ENCODE measurements at places on chromosomes 7 and 10.

- DNase-seq = no peak
Observed at GRCh38 chr10:1520909-1521565, 216.3 kb downstream of the ADARB2 start.

DNA sequence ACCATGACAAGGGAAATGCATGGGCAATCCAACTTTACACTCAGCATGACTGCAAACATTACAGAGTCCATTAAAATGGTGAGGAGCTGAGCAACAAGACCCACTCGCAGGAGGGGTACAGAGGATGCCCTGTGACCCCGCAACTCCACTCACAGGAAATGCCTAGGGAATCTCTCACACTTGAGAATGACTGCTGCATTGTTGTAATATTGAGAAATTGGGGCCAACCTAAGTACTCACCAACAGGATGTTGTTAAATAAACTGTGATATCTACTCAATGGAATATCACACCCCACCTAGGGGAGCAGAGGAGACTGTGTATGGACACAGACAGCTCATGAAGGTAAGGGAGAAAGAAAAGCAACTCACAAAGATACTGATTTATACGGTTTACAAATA, 53.4 kb upstream of the CAMK2B start:
- no peak for DNase-seq

GRCh38 chr7:156754201-156754600, 113.6 kb downstream of the RNF32 start:
- DNase-seq = no peak

DNA sequence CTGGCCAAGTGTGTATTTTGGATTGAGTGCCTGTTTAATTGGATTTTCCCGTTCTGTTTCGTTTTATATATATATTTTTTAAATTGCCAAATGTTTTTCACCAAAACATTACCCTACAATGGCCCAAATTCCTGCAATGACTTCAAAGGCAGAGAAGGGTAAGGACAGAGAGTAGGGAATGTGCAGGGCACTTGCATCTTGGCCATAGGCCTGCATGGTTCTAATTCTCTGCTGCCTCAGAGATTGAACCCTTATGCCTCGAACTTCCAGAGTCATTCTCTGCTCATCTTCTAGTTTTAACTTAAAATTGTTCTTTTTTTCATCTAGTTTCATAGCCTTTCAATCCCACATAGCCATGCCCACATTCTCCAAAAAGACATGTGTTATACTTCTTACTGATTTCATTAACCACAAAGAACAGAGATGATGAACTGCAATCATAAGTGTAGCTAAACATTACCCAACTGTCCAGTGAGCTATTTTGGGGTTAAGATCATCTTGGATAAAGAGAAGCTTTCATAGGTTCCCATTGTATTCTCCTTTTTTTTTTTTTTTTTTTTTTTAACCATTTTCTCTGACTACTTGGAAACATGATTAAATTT, 177.6 kb downstream of the PLXDC2 start:
- no peak for DNase-seq

GRCh38 chr10:130994191-130994590, 317.3 kb downstream of the TCERG1L start:
- DNase-seq = no peak

GRCh38 chr10:114632869-114633715, 25.0 kb downstream of the ABLIM1 start:
- DNase-seq = peak; percentile 11

DNA sequence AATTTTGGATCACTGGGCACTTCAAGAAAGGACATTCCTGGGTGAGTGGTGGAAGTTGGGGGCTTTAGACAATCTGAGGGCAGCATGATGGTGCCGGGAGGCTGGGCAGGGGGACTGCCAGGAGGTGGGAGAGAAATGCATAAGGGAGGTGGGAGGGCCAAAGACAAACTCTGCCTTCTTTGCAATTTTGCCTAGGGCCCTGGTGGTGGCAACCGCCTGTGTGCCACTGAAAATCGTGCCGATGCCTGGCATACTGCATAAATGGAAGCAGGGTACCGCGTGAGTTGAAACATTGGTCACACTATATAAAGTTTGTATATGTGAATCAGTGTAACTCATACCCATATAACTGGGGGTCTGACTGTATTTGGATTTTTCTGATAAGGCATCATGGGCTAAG, 3.3 kb downstream of the LUC7L2 start:
- DNase-seq = no peak

DNA sequence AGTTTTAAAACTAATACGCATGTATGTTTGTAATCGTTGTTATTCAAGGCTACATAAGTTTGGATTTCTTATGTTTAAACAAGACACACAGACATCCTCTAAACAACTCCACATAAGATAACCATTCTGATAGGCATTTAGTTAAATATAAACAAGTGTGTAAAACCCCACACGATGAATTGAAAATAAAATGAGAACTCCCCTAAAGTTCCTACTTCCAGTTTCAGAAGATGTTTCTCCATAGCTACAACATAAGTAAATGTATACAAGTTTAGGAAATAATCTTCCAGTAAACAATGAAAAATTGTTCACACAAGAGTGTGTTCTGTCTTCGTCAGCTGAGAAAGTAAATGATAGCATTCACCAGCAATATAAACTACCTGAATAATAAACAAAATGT, 246.8 kb downstream of the RNLS start:
- DNase-seq = no peak

DNA sequence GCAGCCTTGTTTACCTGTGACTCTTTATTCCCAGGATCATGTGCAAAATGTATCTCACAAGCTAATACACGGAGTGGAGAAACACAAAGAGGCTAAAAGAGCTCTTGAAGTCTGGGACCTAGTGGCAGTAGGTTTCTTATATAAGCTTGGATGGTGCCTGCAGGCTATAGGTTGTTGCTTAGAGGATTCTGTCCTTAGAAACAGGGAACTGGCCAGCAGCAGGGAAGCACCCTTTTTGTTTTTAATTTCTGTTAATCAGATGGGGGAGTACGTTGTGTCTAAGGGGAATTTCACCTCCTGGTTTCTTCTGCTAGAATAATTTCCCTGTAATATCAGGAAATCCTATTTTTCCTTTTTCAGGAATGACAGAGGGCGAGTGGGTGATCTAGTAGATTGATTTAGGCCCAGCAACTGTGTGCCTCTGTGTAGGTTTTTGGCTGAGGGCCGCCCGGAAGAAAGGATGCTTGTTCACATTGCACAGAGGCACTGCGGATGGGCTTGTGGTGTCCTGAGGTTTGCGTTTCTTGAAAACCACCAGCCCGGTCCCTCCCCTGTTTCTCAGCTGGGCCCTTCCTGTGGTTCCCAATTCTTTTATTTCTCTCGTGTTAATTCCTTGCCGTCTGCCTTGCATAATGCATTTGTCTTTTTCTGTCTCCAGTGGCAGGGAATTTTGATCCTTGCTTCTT, 158.0 kb downstream of the CAMK1D start:
- peak; percentile 17 for DNase-seq

- no peak for DNase-seq
Observed at GRCh38 chr7:2689951-2690705, 2.1 kb downstream of the AMZ1 start.

DNA sequence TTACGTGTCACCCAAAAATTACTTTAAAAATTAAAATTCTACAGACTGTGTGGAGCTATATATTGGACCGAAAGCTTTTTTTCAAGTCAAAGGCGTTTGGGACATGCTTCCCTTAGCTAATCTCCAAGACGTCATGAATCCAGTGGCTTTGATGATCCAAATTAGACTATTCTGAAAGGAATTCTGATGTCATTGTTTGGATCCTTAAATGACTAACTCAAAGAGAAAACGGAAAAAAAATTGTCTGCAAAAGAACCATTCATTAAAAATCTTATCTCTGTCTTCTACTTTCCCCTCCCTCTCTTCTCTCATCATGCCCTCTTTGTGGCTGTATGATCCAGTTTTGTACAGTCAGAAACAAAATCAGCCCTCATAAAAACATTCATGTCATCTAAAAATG, 161.8 kb downstream of the ETV1 start:
- no peak for DNase-seq

- DNase-seq = peak; percentile 27
Observed at GRCh38 chr7:85186521-85187241, at the start of gene SEMA3D. SEMA3D (minus strand) TSS chr7:85187056; CDS start chr7:85121891, 65,165 bp downstream.

- DNase-seq = no peak
Observed at GRCh38 chr7:139959718-139960117, 103.0 kb downstream of the PARP12 start.

DNA sequence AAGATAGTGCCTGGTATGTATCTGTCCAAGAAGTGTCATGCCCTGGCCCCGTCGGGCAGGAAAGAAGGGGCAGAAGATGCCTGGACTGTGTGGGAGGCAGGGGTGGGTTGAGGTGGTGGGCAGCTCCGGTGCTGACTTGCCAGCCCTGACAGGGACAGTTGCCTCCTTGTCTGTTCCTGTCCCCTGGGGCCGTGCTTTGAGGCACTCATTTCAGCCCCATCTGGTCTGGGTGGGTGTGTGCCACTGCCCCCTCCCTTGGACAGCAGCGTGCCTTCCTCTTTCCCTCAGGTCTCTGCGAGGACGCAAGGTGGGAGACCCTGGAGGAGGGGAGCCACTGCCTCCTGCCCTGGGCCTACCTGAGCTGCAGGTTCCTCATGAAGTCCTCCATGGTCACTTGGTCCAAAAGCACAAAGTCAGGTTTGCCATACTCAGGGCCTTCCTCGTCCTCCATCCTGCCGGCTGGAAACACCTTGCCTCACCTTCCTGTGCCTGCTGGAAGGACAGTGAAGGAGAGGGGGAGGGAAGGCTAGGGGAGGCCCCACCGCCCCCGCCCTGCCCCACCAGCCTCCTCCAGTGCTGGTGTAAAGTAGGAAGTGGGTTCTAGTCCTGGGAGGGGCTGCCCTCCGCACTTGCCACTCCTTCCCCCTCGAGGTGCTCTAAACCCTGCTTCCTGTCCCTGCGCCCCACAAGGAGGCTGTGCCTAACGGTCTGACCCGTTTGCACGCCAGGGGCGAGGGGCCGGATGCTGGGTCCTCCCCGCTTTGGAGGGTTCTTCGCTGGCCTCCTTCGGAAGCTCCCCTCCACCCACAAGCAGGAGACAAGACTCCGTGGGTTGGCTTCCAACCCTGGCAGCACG, at the start of gene MYO1G:
Gene MYO1G, minus strand, starts transcription at position 505 of the 856 bp plus-strand sequence. Its CDS starts 54 bp downstream, at position 451.
- DNase-seq = peak; percentile 91

- DNase-seq = no peak
Observed at GRCh38 chr7:111529507-111530355, 32.6 kb downstream of the IMMP2L start.

GRCh38 chr10:38156416-38157269, 62.5 kb downstream of the ZNF37A start:
- DNase-seq = no peak

DNA sequence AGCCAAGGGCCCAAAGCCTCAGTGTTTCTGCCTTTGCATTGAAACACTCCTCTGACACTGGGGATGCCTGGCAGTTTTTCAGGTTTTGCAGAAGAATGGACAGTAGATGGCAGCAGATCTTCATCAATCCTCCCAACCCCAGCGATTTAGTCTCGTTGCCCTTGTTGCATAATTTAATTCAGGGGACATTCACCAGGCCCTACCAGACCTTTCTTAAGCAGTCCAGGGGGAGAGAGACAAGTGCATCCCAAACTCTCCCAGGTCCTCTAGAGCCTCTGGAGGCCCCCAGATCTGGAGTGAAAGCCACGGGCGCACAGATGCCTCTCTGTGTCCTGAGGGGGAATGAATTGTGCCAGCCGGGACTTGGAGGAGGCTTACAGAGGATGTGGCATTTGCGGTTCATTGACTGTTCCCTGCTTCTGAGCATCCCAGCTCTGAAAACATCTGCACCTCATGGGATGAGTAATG, 29.6 kb downstream of the MINDY4 start:
- DNase-seq = peak; percentile 11

Measured in activated naive CD8-positive, alpha-beta T cell treated with anti-CD3 and anti-CD28 coated beads, Interleukin-2, amount 50 U/mL, for 24 hours (primary cell).